ENCODE measurements at places on chromosomes 1 and 21.

GRCh38 chr21:38249256-38249655 lies 7.5 kb upstream of the KCNJ15 start:
- DNase-seq = no peak

- DNase-seq = no peak
Measured at GRCh38 chr1:107343601-107344000, 202.8 kb downstream of the NTNG1 start.

DNA sequence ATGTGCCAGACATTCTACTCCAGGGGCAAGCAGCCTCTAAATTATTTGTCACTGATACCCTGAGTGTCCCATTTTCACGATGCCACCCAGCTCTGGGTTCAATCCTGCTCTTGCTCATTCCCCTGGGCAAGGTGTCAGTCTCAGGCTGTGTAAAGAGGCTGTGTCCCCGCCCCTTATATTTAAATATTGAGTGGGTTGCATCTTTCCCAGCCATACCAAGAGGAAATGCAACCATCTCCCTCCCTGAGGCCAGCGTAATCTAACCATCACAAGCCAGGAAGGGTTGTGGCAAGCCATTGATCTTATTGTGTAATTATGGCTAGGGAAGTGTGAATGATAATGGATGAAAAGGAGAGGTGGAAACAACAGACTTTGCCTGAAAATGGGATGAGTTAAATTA lies 54.7 kb upstream of the CLDN14 start:
- no peak for DNase-seq

DNA sequence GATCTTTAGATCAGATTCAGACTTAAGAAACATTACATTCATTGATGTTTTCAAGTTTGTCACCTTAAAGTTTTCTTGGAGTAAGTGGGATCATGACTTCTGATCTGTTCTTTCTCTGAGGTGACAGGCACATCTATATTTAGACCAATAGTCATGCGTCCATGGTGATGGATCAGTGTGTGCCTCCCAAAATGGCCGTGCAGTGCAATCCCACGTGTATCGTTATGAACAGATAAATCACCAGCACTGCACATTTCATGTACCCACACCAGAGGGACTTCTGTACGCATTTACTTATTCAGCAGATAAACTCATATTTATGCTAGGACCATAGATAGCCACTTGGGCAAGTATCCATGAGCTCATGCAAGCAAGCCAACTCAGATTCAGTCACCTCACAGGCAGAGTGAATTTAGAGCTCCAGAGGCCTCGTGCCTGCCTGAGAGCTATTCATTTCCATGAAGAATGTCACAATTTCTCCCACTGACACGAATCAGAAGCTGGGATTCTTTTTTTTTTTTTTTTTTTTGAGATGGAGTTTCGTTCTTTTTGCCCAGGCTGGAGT lies 13.9 kb upstream of the WDR26 start:
- DNase-seq = no peak

DNA sequence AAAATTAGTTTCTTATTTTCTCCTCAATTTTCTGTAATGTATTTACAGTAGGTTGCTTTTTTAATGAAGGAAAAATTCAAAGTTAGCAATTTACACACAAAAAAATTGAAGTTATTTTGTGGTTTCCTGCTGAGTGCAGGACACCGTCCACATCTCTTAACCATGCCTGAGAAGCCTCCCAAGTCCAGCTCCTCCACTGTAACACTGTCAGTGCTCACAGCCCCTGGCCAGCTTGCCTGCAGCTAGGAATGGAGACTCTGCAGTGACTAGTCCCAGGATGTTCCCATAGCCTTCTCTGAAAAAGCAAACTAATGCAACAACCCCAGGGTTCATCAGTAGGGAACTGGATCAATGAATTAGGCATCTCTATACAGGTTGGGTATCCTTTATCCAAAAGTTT lies 3.5 kb downstream of the A3GALT2 start:
- DNase-seq = no peak

DNA sequence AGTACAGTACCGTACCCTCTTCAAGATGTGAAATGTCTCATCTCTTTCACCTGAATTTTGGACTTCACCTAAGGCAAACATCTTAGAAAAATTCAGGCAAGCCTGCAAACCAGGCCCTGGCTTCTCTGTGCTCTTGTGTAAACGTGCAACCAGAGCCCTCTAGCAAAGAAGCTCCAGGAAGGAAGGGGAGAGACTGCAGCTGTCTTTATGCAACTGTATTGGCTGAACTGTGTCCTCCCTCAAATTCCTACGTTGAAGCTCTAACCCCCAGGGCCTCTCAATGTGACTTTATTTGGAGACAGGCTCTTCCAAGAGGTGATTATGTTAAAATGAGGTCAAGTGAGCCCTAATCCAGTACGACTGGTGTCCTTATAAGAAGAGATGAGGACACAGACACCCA lies 60.3 kb downstream of the SLC45A1 start:
- no peak for DNase-seq

- no peak for DNase-seq
Measured at GRCh38 chr1:18495635-18496034, 14.9 kb downstream of the KLHDC7A start.

- no peak for DNase-seq
Measured at GRCh38 chr1:244207042-244207934, 156.2 kb downstream of the ZBTB18 start.

DNA sequence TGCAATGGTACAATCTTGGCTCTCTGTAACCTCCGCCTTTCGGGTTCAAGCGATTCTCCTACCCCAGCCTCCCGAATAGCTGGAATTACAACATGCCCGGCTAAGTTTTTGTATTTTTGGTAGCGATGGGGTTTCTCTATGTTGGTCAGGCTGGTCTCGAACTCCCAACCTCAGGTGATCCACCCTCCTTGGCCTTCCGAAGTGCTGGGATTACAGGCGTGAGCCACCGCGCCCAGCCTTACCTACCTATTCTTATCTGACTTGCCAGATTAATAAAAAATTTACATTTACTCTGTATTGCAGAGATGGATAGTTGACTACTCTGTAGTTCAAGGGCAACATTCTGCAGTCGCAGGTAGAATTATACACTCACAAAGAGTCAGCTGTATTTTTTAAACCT lies 359.6 kb downstream of the KCTD3 start:
- DNase-seq = no peak

DNA sequence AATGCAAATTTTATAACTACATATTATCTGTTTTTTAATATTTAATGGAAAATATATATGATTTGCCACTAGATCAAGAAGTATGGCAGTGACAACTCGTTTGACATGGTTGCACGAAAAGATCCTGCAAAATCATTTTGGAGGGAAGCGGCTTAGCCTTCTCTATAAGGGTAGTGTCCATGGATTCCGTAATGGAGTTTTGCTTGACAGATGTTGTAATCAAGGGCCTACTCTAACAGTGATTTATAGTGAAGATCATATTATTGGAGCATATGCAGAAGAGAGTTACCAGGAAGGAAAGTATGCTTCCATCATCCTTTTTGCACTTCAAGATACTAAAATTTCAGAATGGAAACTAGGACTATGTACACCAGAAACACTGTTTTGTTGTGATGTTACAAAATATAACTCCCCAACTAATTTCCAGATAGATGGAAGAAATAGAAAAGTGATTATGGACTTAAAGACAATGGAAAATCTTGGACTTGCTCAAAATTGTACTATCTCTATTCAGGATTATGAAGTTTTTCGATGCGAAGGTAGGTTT lies 556 bp downstream of the IFI44 start:
- no peak for DNase-seq

DNA sequence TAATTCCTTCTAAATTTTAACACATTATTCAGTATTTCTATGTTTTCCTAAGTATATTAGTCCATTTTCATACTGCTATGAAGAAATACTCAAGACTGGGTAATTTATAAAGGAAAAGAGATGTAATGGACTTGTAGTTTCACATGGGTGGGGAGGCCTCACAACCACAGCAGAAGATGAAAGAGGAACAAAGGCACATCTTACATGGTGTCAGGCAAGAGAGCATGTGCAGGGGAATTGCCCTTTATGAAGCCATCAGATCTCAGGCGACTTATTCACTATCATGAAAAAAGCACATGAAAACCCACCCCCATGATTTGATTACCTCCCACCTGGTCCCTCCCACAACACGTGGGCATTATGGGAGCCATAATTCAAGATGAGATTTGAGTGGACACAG lies 15.6 kb downstream of the GBP5 start:
- DNase-seq = no peak

DNA sequence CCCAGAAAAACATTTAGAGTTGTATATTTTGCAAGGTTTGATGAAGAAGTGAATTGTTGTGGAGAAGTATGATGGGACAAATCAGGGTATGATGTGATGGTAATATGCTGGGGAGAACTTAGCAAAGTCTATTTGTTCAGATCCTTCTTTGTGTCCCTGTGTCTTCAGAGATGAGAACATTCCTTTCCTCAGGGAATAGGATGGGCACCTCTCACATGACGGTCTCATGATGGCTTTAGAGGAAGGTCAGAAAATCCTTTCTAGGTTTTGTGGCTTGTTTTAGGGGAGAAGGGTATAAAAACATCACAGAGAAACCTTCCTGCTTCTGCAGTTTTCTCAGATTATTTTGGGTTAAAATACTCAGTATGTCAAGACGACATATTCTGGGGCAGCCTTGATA lies 171.3 kb upstream of the NRIP1 start:
- DNase-seq = no peak

GRCh38 chr21:45456584-45457160 lies 51.7 kb downstream of the COL18A1 start:
- no peak for DNase-seq

DNA sequence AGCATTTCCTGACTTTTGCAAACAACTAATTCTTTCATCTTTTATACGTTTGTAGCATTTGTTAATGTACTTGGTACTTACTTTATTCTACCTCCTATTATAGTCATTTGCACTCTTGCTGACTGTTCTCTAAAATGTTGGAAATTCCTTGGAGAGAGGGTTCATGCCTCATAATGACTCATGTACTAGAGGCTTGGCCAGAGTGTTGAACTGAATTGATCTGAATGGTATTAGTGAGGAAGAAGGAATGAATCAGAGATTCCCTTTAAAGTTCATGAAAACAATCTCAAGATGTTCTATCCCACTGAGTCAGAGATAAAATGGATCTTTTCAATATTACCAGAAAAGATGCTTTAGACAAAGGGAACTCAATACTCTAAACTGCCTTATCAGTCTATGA lies 383.4 kb downstream of the SEC16B start:
- DNase-seq = no peak

DNA sequence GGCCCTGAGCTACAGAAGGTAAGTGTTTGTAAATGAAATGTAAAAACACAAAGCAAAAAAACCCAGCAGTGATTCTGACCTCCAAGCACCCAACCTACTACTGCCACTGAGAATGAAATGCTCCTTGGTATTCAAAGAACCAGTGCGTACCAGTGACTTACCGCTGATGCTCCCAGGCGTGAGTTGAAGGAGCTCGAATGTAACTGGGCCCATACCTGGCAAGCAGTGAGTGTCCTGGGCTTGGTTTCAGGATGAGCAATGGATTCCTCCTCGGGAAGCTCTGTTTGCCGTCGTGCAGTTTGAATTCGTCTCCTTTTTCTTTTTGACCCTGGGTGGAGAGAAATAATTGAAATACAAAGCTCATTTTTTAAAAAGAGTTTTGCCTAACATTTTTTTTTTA lies 121.9 kb downstream of the ATG4C start:
- DNase-seq = no peak

GRCh38 chr21:34345892-34346291 lies 17.9 kb upstream of the KCNE2 start:
- DNase-seq = no peak

GRCh38 chr1:27632387-27633297 lies 2.3 kb downstream of the FGR start:
- peak; percentile 68 for DNase-seq

GRCh38 chr1:193211539-193211938 lies 25.1 kb upstream of the B3GALT2 start:
- no peak for DNase-seq

GRCh38 chr21:33686386-33686785 lies 44.1 kb downstream of the ITSN1 start:
- no peak for DNase-seq

- DNase-seq = no peak
Measured at GRCh38 chr1:41846625-41847405, 71.9 kb downstream of the HIVEP3 start.

- DNase-seq = no peak
Measured at GRCh38 chr1:95007687-95008086, 65.1 kb downstream of the ALG14 start.

DNA sequence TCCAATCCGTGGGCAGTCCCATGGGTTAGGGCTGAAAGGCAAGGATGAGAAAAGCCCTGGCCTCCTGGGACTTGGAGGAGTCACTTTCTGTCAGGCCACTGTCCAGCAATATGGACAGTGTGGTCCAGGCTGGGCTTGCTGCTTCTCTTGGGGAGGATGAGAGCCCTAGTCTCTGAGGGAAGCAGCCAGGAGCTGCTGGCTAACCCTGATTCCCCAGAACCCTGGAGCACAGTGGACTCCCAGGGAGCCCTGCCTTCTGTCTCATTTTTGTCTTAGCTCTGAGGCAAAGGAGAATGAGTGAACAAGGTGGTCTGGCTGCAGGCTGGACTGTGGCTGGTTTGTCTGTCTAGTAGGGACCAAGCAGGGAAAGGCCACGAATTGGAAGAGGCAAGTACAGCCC lies 23.8 kb upstream of the EDN2 start:
- DNase-seq = no peak

- DNase-seq = no peak
Measured at GRCh38 chr1:119286587-119287181, 81.9 kb upstream of the HAO2 start.

GRCh38 chr1:232690285-232690935 lies 60.5 kb upstream of the SIPA1L2 start:
- no peak for DNase-seq

GRCh38 chr21:44329086-44329889 lies 9.9 kb downstream of the CFAP410 start:
- no peak for DNase-seq

Data from activated CD8-positive, alpha-beta memory T cell treated with anti-CD3 and anti-CD28 coated beads for 4 hours (primary cell).